ENCODE measurements at places on chromosomes 1 and 21.

GRCh38 chr1:118826669-118827068, 161.5 kb downstream of the TBX15 start:
- peak; percentile 7 for DNase-seq

DNA sequence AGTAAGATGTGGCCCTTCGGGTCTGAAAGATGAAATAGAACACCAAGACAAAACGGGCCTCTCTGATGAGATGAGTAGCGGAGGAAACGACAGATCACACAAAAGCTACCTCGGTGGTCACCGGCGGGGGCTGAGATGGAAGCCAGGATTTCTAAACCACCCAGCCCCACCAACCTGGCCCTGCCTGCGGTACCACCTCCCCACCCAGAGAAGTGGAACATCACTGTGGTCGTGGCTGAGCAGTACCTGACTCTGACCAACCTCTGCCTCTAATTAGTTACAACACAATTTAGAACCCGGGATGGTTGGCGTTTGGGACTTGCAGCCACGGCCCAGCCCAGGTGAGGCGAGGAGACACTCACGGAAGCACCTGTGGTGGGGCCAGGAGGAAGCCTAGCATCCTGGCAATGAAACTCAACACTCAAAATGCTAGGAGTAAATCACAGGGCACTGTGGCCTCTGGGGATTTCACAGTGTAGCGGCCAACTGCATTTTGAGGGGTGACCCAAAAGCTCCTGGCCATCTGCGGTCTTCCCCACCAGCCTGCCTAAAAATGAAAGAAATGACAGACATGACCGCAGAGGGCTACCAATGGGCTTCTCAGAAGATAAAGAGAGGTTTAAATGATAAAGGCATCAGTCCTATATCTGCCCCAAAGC, 73.4 kb downstream of the ITPKB start:
- DNase-seq = no peak

GRCh38 chr1:178689769-178690168, 35.3 kb upstream of the RALGPS2 start:
- no peak for DNase-seq

GRCh38 chr1:224435999-224436398, 1.4 kb upstream of the WDR26 start:
- DNase-seq = no peak

DNA sequence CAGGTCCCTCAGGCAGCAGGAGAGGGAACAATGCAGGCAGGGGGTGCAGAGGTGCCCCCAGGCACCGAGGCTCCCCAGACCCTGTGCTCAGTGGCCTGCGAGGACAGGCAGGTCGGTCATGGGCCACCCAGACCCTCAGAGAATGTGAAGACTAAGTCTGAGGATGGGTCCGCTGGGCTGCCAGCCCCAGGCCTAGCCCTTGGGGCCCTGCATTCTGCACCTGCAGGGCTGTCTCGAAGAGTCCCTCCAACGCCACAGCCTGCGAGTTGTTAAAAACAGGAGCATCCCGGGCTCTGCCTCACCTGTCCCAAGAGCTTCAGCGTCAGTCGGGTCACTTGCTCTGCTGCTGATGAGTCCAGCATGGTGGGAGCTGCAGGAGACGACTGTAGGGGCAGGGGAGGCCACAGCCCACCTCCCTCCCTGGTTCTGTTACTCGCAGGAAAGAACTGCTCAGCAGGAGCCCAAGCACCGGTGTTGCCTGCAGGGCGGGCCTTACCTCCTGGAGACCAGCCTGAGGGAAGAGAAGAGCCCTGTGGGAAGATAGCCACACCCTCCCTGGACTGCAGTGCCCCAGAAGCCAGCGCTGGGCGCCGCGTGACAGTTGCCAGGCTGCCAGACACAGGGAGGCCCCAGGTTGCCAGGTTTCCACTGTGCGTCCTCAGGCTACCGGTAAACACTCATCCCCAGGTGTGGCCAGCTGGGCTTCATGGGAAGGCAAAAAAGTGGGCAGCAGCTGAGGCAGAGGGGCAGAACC, 5.8 kb downstream of the C21orf58 start:
- no peak for DNase-seq

DNA sequence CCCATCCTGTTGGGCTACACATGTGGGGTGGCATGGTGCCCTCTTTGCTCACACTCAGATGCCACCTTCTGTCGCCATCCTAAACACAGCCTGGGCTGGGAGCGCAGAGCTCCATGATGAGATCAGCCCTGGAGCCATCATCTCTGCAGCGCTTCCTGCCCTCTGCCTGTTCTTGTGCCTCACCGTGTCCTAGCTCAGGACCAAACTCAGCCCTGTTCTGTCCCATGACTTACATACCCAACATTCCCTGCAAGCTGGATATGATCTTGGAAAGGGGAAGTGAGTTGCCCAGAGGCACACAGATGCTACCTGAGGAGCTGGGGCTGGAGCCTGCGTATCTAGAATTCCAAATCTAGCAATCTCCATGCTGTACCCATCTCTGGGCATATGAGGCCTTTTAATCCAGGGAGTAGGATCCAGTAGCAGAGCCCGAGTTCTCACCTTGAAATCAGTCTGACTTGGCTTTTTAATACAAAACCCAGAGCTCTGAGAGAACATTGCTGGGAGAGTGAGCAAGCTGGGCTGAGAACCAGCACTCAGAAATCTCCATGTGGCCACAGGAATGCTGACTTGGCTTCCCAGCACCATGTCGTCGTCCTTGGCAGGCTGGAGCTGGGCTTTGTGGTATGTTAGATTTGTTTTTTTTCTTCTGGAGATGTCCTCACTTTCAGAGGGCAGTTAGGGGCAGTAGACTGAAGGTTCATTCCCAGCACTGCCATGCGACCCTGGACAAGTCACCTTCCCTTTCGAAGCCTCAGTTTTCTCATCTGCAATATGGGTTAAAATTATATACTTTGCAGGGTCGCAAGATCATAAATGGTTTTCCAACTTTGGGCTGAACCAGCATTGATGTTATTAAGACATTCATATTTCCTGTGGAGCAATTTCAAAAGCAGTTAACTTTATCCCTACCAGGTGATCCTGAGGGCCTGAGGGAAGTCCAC, 2.6 kb downstream of the ALPL start:
- no peak for DNase-seq
